ENCODE measurements at places on chromosomes 1 and 21.
A peak's percentile ranks its signal among the peaks of the same experiment; 100 is the strongest.

DNA sequence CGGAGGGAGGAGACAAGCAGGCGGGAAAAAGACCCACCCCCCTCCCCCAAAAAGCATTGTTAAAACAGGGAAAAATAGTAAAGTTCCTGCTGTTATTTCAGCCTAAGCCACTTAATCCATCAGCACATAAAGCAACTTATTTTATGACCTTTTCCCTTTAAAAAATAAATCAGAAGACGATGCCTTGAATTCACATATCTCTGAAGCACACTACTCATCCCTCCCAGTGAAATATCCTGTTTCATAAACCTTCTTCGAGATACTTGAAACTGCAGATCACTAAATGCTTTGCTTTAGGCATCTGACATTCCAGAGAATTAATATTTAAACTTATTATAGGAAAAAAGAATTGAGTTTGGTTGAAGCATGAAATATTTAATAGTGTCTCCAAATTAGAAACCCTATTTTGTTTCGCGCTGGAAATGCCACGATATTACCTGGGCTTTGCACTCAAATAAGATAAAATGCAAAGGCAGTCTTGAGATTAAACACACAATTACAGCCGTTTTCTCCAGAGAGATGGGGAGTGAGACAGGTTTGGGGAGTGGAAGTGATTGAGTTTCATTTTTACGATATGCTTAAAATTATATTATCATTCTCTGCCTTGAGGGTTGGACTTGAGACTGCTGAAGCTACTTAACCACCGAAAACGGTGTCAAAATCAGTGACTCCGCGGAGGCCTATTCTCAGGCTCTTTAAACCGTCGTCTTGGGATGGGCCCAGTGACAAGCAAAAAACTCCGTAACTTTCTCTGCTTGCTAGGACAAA, 9.3 kb downstream of the GLIS1 start:
- no peak for DNase-seq

GRCh38 chr1:14113841-14114567, 414.0 kb downstream of the PRDM2 start:
- peak; percentile 29 for DNase-seq

DNA sequence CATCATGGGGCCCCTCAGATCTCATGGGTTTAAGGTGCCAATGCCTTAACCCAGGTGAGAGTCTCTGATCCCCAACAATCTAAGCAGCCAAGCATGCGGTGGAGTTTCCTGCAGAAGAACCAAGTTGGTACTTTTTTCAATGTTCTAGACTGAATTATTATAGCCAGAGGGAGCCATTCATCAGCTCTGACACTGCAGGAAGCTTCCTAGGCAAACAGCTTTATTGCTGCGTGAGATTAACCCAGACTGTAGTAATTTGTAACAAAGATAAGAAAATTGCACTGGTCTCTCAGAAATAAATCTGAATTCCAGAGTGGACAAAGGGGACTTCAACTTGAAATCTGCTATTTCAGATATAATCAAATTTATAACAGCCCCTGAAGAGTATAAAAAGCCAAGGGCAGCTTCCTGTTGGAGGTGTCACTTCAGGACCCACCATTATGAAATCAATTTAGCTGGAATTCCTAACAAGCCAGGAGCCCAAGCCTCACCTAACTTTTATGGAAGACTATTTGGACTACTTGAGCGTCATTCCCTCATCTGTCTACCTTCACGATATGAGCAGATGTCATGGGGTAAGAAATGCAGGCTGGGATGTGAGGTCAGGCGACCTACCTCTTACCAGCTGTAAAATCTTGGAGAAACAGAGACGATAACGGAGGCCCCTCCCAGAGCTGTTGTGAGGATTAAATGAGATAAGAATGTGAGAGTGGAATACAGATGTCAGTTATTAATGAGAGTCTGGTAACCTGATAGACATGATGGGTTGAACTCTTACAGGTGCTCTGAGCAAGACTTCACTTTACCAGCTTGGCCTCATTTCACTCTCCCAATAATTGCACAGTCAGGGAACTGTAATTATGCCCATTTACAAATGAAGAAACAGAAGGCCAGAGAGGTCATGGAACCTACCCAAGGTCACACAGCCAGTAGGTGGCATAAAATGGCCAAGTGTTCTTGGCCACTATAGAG, 135.1 kb downstream of the RRAGC start:
- DNase-seq, result no peak

- no peak for DNase-seq
Observed at GRCh38 chr21:41678016-41678923, 88.6 kb downstream of the RIPK4 start.

DNA sequence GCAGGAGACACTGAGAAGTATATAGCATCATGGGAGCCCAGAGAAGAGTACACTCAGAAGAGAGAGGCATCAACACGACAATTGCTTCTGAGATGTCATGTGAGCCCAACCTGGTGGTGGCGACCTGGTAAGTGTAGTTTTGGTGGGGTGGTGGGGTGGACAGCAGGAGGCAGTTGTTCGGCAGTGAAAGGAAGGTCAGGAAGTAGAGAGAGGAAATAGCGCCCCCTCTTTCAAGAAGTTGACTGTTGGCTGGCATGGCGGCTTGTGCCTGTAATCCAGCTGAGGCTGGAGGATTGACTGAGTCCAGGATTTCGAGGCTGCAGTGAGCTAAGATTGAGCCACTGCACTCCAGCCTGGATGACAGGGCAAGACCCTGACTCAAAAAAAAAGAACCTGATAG, 12.6 kb downstream of the RSPO1 start:
- DNase-seq, result no peak

DNA sequence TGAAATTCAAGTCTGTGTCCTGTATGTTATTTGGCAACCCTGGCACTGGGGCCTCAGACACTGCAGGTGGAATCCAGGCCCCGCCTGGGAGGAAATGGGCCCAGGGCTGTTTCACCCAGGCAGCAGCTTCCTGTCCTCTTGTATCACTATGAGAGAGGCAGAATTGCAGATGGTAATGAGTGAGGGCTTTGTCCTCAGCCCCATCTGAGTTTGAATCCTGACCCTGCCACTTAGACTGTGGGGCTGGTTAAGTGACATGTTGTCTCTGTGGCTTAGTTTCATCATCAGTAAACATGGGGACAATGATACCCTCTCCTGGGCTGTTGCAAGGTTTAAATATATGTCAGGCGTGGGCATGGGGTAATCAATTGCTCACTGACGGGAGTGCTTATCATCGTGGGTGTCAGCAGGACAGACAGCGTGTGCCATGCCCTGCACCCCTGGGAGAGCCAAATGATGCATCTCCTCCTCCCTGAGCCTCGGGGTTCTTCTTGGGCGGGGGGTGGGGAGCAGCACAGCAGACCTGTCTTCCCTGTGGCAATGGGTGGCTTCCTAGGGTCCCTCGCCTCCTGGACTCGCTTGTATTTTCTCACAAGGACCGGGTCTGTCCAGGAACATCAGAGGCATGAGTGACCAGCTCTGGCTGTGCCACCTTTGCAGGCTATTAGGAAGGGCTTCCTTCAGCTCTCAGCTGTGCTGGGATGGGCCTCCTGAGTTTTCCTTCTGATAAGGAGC, 42.1 kb downstream of the ARHGEF10L start:
- no peak for DNase-seq

DNA sequence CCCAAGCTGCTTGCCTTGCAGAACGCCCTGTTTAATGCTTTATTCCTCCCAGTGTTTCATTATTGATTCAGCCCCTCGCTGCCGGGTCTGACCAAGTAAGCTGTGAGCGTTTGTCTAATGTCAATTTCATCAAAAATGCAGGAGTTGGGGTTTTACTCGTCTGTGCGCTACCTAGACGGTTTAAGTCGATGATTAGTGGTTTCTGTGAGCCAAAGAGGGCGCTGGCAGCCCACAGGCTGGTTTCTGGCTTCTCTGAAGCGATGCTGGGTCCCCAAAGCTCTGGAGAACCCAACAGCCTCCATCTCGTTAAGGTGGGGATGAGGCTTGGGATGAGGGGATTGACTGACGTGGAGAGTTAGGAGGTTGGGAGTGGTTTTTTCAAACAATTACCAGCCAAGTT, 102.9 kb downstream of the SYF2 start:
- DNase-seq, result no peak

GRCh38 chr1:212353181-212353580, 61.5 kb downstream of the PACC1 start:
- no peak for DNase-seq

DNA sequence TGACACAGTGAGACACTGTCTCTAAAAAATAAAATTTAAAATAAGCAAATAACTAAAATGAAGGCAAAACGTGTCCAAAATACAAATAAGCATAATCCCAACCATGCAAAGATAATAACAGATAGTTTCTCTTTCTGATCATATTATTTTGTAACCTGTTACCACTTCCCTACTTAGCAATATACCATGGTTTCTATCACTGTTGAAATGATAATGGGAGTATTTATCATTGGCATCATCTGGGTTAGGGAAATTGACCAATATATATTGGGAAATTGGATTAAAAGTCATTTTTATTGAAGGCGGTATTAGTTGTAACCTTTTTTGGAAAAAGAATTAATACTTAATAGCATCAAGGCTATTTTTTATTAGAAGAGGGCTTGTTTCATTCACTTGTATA, 47.0 kb downstream of the USP25 start:
- no peak for DNase-seq

Measured in DMS 273 treated with DMSO at 0.1 percent for 48 hours (cell line).